ENCODE measurements at places on chromosomes 6 and 20. TPM values are rescaled to one million over a fixed set of nuclear protein-coding genes. Genes with fewer than 3 reads are reported as not detected.

Gene PRSS16
- total RNA-seq = 12.2 TPM

Gene KATNA1
- total RNA-seq = 31.5 TPM

Gene TPX2
- total RNA-seq = 95.4 TPM

Gene ECT2L
- total RNA-seq = not detected

Gene DAAM2
- total RNA-seq = 0.16 TPM

Gene CFAP206
- total RNA-seq = not detected

Gene ULBP2
- total RNA-seq = 14.1 TPM

Gene CYP24A1
- 5.7 TPM for total RNA-seq

Gene ABCC10
- total RNA-seq = 19.7 TPM

Gene GPR63
- total RNA-seq = 1.7 TPM
